Myocyte (in vitro differentiated cells): ENCODE measurements at places on chromosomes 6 and 20.

DNA sequence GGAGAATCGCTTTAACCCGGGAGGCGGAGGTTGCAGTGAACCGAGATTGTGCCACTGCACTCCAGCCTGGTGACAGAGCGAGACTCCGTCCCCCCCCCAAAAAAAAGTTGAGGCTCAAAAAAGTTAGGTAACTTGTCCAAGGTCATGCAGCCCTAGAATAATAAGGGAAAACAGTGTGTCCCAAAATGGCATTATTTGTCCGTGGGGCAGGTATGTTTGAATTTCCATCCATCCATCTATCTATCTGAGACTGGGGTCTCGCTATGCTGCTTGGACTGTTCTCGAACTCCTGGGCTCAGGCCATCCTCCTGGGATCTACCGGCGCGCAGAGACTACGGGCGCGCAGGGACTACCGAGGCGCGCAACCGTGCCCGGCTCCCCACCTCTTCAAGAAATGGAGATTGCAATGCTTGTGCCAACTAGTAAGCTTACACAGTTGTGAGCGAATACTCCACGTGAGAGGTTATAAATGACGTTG lies 374 bp upstream of the ABCC10 start:
- no peak for DNase-seq

DNA sequence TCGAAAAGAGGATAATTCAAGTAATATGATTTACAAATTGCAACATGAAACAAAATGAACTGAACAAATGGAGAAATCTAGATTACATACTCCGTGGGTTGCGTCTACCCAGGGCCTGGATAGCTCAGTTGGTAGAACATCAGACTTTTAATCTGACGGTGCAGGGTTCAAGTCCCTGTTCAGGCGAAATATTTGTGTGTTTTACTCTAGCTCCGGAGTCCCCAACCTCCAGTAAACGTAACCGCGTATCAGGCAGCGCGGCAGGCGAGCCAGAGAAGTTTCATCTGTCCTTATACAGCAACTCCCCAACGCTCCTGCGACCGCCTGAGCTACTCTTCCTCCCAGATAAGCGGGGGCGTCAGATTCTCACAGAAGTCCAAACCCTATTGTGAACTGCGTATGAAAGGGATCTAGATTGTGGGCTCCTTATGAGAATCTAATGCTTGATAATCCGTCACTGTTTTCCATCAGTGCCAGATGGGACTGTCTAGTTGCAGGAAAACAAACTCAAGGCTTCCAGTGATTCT lies 176.1 kb downstream of the TRIM27 start:
- DNase-seq: peak; percentile 58

DNA sequence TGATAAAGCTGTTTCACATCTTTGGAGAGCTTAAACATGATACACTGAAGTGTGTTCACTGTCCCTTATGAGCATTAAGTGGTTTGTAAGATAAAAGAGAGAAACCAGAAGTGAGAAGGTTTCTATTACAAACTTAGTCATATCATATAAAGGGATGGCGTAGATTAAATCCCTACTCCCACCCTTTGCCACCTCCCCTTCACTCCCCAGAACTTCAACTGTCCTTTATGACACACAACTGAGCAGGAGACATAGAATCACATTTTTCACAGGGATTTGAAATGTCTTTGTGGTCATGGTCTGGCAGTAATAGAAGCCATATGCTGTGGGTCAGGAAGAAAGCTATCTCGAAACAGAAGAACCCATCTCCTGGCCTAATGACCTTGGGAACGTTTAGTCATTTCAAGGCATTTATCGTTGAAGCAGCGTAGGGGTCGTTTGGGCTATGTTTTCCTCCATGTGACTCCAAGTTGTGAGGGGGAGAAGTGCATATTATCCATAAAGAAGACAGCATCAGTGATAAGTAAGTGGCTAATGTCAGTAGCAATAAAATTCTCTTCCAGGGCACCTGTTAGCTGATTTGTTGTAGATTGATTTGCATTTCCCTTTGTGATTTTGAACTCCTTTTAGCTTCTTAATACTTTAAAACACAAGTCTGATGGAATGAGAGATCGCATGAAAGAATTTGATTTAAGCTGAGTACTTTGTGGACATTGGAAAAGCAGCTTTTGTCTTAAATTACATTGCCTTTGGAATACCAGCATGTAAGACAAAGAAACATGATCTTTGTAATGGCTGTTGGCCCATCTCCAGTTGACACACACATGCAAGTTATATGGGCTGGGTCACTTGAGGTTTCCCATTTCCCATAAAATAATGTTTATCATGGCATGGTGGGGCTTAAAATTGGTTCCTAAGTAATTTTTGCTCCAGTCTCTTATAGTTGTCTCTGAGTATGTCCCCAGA lies 501.5 kb upstream of the FLRT3 start:
- peak; percentile 31 for DNase-seq

DNA sequence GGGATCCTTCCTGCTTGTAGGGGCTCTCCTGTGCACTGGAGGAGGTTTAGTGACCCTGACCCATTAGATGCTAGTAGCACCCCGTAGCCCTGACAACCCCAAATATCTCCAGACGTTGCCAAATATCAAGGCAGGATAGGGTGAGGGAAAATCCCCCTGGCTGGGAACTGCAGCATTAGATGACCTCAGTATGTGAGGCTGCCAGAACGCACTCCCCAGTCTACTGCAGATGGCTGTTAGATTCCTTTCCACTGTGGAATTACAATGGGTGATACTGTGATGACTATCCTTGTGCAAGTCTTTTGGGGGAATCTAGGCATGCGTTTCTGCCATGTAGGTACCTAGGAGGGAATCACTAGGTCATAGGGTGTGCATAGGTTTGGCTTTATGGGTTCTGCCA lies 226.3 kb upstream of the KCNG1 start:
- DNase-seq: no peak

GRCh38 chr6:135624402-135625295 lies 127.1 kb upstream of the AHI1 start:
- peak; percentile 6 for DNase-seq

DNA sequence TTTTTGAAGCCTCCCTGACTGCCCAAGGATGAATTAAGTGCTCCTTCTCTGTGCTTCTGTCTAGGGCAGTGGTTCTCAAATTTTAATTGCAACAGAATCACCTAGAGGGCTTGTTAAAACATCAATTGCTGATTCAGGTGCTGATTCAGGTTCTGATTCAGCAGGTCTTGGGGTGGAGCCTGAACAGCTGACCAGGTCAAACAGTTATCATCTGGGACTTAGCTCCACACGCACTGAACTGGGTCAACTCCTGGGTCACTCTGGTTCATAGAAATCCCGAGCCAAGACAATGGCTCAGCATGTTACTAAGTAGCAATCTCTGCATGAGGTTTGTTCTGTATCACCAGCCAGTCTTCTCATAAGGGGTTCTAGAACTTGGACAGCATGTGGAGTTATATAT lies 192.3 kb downstream of the GJA1 start:
- no peak for DNase-seq

GRCh38 chr6:151537556-151537955 lies 43.7 kb downstream of the CCDC170 start:
- no peak for DNase-seq
